Posterior cingulate gyrus (tissue), 11 donors: ENCODE measurements at places on chromosomes 16 and 17.
A peak's percentile ranks its signal among the peaks of the same experiment; 100 is the strongest.

- no peak for DNase-seq
These were observed 118.1 kb downstream of the FTO start for GRCh38 chr16:53821957-53822625.

DNA sequence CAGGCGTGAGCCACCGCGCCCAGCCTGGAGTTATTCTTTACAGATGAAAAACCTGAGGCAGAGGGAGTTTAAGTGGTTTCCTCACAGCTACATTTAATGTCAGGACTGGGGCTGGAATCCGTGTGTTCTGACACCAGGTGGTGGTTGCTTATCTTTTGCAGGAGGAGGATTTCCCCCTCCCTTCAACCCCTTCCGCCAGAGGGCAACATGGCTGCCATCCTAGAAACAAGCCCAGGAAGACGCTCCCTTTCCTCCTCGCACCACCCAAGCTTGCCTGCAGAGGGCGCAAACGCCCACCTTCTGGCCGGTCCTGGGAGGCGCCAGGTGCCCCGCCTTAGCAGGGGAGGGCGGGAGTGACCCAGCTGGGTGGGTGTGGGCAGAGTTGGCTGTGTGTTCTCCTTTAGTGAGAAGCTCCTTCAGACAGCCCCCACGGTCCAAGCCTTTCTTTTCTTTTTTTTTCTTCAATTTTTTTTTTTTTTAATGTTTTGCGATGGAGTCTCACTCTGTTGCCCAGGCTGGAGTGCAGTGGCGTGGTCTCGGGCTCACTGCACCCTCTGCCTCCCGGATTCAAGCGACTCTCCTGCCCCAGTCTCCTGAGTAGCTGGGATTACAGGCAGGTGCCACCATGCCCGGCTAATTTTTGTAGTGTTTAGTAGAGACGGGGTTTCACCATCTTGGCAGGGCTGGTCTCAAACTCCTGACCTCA, 9.9 kb upstream of the RAP1GAP2 start:
- DNase-seq: peak; percentile 88

- DNase-seq: peak; percentile 90
These were observed 1.3 kb downstream of the UBE2G1 start for GRCh38 chr17:4365103-4365627.

- DNase-seq: no peak
These were observed 223.6 kb downstream of the XYLT1 start for GRCh38 chr16:17246974-17247732.

DNA sequence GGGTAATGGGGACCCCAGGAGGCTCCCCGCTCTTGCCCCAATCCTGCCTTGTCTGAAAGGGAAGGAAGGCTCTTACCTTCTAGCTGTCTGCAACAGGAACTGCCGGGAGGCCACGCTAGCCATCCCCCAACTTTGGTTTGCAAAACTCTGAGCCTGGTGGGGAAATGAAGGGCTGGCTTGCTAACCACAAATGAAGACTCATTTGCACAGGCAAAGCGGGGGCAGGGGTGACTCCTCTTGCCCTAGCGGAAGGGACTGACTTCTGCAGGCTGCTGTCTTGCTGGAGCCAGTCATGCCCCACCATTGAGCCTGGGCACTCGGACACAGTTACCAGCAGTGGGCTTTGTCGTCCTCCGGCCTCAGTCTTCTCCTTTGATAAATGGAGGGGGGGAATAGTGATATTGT, 52.6 kb downstream of the PLCG2 start:
- no peak for DNase-seq
